ENCODE measurements at places on chromosomes 13 and 19. TPM values are rescaled to one million over a fixed set of nuclear protein-coding genes. Genes with fewer than 3 reads are reported as not detected.

The PRODH2 gene
- not detected for total RNA-seq

The GPR42 gene
- not detected for total RNA-seq

The COMP gene
- not detected for total RNA-seq

The SIRT6 gene
- 38.1 TPM for total RNA-seq

Measured in myometrial cell (primary cell).